ENCODE measurements at places on chromosomes 12 and 14.

- DNase-seq: no peak
Measured at GRCh38 chr12:94435511-94435927, 24.1 kb downstream of the CEP83 start.

DNA sequence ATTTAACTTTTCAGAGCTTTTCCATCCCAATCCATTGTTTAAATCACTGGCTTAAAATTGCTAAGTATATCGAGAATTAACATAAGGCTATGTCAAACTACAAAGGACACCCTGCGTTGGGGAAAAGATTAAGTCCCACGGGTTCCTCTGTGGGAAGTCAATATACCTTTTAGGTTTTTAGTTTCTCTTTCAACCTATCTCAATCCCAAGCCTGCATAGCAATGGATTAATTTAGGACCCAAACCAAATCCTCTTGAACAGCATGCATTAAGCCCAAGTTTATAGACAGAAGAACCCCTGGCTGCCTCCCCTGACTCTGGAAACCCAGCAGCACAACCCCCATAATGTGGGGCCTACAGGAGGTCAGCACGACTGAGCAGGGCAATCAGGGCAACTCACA lies 6.3 kb downstream of the CDCA4 start:
- DNase-seq: no peak

GRCh38 chr12:104624529-104624928 lies 167.8 kb downstream of the CHST11 start:
- no peak for DNase-seq

- peak; percentile 84 for DNase-seq
Measured at GRCh38 chr12:53325511-53326061, 4.2 kb upstream of the AAAS start.

Measured in hippocampal formation (tissue), 2 donors.